HTR-8/SVneo (cell line): ENCODE measurements at places on chromosomes 16 and 17.
A peak's percentile ranks its signal among the peaks of the same experiment; 100 is the strongest.

GRCh38 chr17:725084-725483 is 7.3 kb upstream of the TLCD3A start:
- DNase-seq: no peak

GRCh38 chr16:81327447-81328196 is 12.9 kb downstream of the GAN start:
- no peak for DNase-seq

- peak; percentile 70 for DNase-seq
Observed at GRCh38 chr17:2398655-2399571, 1.9 kb downstream of the MNT start.

DNA sequence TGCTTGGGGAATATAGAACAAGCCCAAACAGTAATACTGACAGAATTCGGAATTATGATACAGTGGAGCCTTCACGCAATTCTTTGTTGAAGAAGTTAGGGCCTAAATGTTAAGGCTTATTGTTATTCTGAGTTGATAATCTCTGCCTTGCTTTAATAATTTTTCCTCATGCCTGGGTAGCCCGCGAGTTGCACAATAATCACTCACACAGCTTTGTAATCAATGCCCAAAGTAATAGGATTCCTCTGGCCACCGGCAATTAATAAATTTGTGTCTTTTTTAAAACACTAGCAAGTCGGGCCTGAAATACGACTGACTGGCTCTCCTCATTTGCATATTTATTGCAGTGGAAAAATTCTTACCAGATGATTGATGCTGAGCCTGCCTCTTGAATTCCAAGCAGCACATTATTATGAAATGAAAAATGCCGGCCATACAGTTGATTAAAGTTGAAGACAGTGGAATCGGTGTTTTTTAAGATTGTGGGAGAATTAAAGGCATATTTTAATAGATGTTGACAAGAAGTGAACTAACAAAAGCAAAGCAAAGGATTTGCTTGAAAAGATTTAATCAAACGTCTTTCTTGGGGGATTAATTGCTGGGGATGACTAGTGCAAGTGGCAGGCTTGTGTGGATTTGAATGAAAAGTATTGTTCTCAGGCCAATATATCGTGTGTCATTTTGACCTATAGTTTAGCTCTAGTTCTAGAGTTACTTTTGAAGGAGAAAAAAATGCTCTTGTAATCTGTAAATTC is 30.2 kb downstream of the AATF start:
- peak; percentile 25 for DNase-seq

DNA sequence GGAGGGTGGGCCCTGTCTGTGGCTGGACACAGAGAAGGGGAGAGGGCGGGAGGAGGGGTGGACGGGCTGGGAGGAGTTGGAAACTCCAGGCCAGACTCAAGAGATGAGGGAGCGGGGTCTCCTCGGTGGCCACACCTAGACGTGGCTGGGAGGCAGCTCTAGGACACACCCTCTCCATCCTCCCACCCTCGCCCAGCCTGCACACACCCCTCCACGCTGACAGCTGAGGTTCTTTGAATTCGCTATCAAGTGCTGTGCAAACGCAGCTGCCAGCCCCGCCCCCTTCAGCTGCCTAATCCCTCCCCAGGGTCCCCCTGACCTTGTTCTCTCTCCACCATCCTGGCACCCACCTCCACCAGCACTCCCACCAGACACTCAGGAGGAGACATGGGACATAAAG is 48.7 kb downstream of the DNAH17 start:
- no peak for DNase-seq
